ENCODE measurements at places on chromosomes 1 and 21.
A peak's percentile ranks its signal among the peaks of the same experiment; 100 is the strongest.

GRCh38 chr1:26282401-26282918 is 2.6 kb downstream of the SH3BGRL3 start:
- H3K36me3 ChIP-seq = peaks cover 10% of the 10 kb centered on the region
- H3K27ac ChIP-seq = peak overlapping the region; percentile 78
- peak overlapping the region; percentile 51 for H3K4me3 ChIP-seq
- H3K27me3 ChIP-seq = no peaks in the 10 kb centered on the region

DNA sequence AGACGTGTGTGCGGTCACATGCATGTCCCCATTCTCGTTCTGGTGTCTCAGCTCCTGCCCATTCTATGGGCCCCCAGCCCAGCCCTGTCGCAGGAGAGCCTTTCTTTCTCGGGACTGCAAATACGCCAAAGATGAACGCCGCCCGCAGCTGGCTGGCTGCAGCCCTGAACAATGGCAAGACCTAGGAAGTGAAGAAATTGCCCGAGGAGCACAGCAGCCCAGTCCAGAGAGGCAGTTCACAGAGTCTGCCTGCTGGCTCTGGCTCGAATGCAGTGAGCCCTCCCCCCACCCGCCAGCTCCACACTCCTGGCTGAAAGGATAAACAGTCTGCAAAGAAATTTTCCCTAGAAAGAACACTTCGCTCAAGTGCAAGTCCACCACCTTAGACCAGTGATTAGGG is 23.3 kb downstream of the PAX7 start:
- H3K36me3 ChIP-seq = no peaks in the 10 kb centered on the region
- H3K4me1 ChIP-seq = no peaks in the 10 kb centered on the region
- no peak overlapping the region for H3K27ac ChIP-seq
- H3K27me3 ChIP-seq = peaks cover 27% of the 10 kb centered on the region

- no peaks in the 10 kb centered on the region for H3K27me3 ChIP-seq
- no peak overlapping the region for H3K4me3 ChIP-seq
- DNase-seq = no peak
- H3K27ac ChIP-seq = no peak overlapping the region
- H3K4me1 ChIP-seq = peaks cover 21% of the 10 kb centered on the region
Measured at GRCh38 chr1:154614247-154614646, 6.3 kb upstream of the ADAR start.

DNA sequence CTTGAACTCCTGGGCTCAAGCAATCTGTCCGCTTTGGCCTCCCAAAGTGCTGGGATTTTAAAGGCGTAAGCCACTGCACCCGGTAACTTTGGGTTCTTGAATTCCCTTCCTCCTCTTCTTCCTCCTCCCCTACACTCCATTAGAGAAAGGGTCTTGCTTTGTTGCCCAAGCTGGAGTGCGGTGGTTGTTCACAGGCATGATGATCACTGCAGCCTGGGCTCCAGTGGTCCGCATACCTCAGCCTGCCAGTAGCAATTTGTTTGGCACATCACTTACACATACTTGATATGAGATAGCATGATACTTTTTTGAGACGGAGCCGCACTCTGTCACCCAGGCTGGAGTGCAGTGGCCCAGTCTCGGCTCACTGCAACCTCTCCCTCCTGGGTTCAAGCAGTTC is 2.2 kb downstream of the DEGS1 start:
- H3K36me3 ChIP-seq = peaks cover 9% of the 10 kb centered on the region
- H3K27me3 ChIP-seq = no peaks in the 10 kb centered on the region
- peak overlapping the region; percentile 98 for H3K27ac ChIP-seq
- DNase-seq = no peak
- peaks cover 42% of the 10 kb centered on the region for H3K4me1 ChIP-seq

DNA sequence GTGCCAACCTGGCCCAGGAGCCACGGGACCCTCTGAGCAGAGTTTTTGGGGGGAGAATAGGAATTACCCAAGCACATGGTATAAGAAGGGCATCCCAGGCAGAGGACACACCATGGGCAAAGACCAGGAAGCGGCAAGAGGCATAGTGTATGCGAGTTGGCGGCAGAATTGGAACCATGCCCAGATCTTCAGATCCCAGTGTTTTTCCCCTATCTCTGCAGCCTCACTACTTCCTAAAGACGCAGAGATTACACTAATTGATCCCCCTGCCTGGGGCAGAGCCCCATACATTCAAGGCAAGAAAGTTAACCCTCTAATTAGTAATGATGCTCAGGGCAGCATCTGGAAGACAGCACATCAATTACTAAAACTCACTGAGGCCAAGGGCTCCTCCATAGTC is 48.2 kb downstream of the SYT2 start:
- H3K27me3 ChIP-seq = peaks cover 19% of the 10 kb centered on the region
- no peaks in the 10 kb centered on the region for H3K36me3 ChIP-seq
- DNase-seq = no peak
- no peak overlapping the region for H3K4me3 ChIP-seq
- H3K4me1 ChIP-seq = no peaks in the 10 kb centered on the region

DNA sequence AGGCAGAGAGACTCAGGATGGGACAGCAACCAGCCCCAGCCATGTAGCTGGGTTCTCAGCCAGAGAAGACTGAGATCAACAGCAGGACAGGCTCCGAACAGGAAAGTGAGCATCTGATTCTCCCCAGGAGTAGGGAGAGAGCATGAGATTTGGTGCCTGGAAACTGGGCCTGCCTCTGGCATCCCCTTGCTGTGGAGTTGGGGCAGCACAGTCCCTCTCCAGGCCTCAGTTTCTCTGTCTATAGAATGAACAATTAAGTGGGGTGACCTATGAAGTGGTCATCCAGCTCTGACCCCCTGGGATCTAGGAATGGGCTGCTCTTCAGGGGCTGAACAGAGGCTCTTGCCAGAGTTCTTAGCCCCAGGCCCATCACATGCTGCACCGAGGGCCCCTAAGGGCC is 55.6 kb downstream of the KLHDC7A start:
- H3K27ac ChIP-seq = no peak overlapping the region
- H3K4me1 ChIP-seq = no peaks in the 10 kb centered on the region
- H3K4me3 ChIP-seq = no peak overlapping the region
- H3K27me3 ChIP-seq = peaks cover 8% of the 10 kb centered on the region
- DNase-seq = no peak
- H3K36me3 ChIP-seq = no peaks in the 10 kb centered on the region

- DNase-seq = no peak
- H3K27ac ChIP-seq = no peak overlapping the region
- no peaks in the 10 kb centered on the region for H3K36me3 ChIP-seq
Measured at GRCh38 chr1:47433037-47433421, 4.8 kb upstream of the FOXD2 start.

GRCh38 chr1:29317063-29317915 is 81.0 kb downstream of the PTPRU start:
- no peaks in the 10 kb centered on the region for H3K4me1 ChIP-seq
- no peaks in the 10 kb centered on the region for H3K36me3 ChIP-seq
- H3K27ac ChIP-seq = no peak overlapping the region
- no peak overlapping the region for H3K4me3 ChIP-seq
- H3K27me3 ChIP-seq = no peaks in the 10 kb centered on the region

GRCh38 chr1:207051191-207051943 is at the start of gene YOD1:
YOD1 (minus strand) TSS chr1:207051208; CDS start chr1:207051030, 178 bp downstream.
- no peak for DNase-seq
- H3K4me3 ChIP-seq = peak within 1 kb of the TSS; percentile 97
- peak within 1 kb of the TSS; percentile 95 for H3K27ac ChIP-seq
- H3K27me3 ChIP-seq = no peaks in the 10 kb centered on the region

GRCh38 chr21:37784591-37785318 is 131.5 kb downstream of the KCNJ6 start:
- peaks cover 6% of the 10 kb centered on the region for H3K27me3 ChIP-seq
- peaks cover 1% of the 10 kb centered on the region for H3K36me3 ChIP-seq
- H3K27ac ChIP-seq = no peak overlapping the region
- no peak for DNase-seq

- H3K27me3 ChIP-seq = no peaks in the 10 kb centered on the region
- H3K36me3 ChIP-seq = peaks cover 21% of the 10 kb centered on the region
- peak overlapping the region; percentile 65 for H3K27ac ChIP-seq
Measured at GRCh38 chr1:8410791-8411190, 92.9 kb downstream of the SLC45A1 start.

GRCh38 chr21:19523746-19524145 is 1120.2 kb upstream of the TMPRSS15 start:
- H3K27ac ChIP-seq = no peak overlapping the region
- H3K36me3 ChIP-seq = no peaks in the 10 kb centered on the region
- no peaks in the 10 kb centered on the region for H3K27me3 ChIP-seq

- peaks cover 39% of the 10 kb centered on the region for H3K4me1 ChIP-seq
- H3K4me3 ChIP-seq = no peak overlapping the region
- no peak for DNase-seq
- peaks cover 24% of the 10 kb centered on the region for H3K36me3 ChIP-seq
- no peaks in the 10 kb centered on the region for H3K27me3 ChIP-seq
Measured at GRCh38 chr1:15969321-15969880, 6.5 kb downstream of the ZBTB17 start.

- no peak for DNase-seq
- H3K36me3 ChIP-seq = peaks cover 4% of the 10 kb centered on the region
- no peaks in the 10 kb centered on the region for H3K4me1 ChIP-seq
- no peak overlapping the region for H3K27ac ChIP-seq
- no peaks in the 10 kb centered on the region for H3K27me3 ChIP-seq
- H3K4me3 ChIP-seq = no peak overlapping the region
Measured at GRCh38 chr1:220966881-220967611, 87.8 kb downstream of the HLX start.

DNA sequence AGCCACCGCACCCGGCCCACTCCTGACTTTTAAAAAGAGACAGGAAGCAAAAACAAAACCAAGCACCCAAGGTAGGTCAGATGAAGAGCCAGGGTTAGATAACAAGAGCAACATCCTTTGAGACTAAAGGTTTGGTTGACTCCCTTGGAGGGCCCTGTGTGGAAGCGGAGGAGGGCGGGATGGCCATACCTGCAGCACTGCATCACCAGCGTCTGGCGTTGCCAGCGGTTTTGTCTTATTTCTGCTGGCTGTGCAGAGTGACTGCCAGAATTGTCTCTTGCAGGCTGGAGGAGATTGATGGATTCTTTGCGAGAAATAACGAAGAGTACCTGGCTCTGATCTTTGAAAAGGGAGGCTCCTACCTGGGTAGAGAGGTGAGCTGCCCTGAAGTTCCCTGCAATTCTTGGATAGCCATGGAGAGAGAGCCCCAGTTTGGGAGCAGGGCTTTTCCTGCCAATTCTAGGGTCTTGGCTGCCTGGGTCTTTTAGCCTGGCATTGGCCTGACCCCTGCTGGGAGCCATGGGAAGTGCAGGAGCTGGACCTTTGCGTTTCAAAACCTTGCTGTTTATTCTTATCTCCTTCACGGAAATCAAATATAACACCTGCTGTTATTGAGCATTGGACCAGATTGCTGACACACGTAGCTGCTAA is 24.0 kb downstream of the QSOX1 start:
- no peaks in the 10 kb centered on the region for H3K4me1 ChIP-seq
- no peaks in the 10 kb centered on the region for H3K27me3 ChIP-seq
- no peaks in the 10 kb centered on the region for H3K36me3 ChIP-seq
- H3K27ac ChIP-seq = no peak overlapping the region
- DNase-seq = peak; percentile 71

GRCh38 chr21:42452401-42453223 is 43.4 kb downstream of the RSPH1 start:
- peaks cover 4% of the 10 kb centered on the region for H3K27me3 ChIP-seq
- H3K36me3 ChIP-seq = no peaks in the 10 kb centered on the region
- DNase-seq = no peak
- H3K4me3 ChIP-seq = no peak overlapping the region
- H3K4me1 ChIP-seq = peaks cover 6% of the 10 kb centered on the region

DNA sequence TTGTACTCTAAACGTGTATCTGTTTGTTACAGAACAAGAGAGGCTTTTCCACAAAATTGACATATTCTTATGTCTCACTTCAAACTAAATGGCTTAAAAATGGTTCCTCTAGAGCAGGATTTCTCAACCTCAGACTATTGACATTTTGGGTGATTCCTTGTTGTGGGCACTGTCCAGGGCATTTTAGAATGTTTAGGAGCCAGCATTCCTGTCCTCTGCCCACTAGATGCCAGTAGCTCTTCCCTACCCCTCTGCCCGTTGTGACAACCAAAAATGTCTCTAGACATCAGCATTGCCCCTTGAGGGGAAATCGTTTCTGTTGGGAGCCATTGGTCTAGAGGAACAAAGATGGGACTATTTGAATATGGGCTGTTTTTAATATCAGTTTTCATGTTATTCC is 17.3 kb downstream of the SMAP2 start:
- peaks cover 66% of the 10 kb centered on the region for H3K4me1 ChIP-seq
- no peaks in the 10 kb centered on the region for H3K27me3 ChIP-seq
- peak overlapping the region; percentile 33 for H3K4me3 ChIP-seq
- no peak for DNase-seq
- peaks cover 31% of the 10 kb centered on the region for H3K36me3 ChIP-seq
- H3K27ac ChIP-seq = peak overlapping the region; percentile 100

GRCh38 chr1:184376369-184376768 is 10.5 kb upstream of the C1orf21 start:
- peaks cover 7% of the 10 kb centered on the region for H3K27me3 ChIP-seq
- no peaks in the 10 kb centered on the region for H3K36me3 ChIP-seq
- H3K4me3 ChIP-seq = no peak overlapping the region
- no peaks in the 10 kb centered on the region for H3K4me1 ChIP-seq

DNA sequence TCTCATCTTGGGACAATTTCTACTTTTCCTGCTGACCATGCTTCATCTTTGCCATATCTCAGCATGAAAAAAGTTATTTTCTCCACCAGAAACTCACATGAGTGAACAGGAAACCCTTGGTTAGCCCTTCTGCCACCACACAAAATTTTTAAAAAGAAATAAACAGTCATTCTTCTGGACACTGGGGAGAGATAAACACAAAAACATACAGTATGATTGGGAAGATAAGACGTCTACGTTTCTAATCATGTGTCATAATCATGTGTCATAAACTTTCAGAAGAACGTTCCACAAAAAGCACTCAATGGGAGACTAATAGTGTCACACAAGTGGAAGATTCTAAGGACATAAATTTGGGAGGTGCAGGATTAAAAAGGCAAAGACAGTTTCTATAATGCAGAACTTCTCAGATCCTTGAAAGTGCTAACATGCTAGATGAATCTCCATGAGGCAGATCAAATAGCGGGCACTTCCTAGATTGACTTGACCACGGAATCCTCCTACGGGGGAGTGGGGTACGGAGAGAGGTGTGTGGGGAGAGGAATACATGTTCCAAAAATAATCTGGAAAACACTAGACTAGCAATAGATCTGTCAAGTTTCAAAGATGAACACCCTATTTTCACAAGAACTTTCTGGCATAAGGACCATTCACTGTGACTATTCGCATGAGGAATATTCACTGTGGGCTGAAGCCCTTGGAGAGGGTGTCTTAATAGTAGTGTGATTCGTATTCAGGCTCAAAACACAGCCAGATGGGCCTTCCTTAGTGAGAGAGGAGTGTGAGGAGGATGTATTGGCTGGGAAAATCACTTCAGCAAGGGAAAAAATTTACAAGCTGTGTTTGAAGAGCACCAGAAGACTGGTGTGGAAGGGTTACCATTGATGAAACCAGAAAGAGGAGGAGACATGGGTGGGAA is 206.7 kb downstream of the SETD4 start:
- H3K27ac ChIP-seq = no peak overlapping the region
- peaks cover 23% of the 10 kb centered on the region for H3K27me3 ChIP-seq
- H3K4me3 ChIP-seq = no peak overlapping the region
- H3K36me3 ChIP-seq = no peaks in the 10 kb centered on the region
- DNase-seq = no peak
- H3K4me1 ChIP-seq = no peaks in the 10 kb centered on the region

GRCh38 chr1:240152611-240153297 is 61.1 kb downstream of the FMN2 start:
- H3K4me1 ChIP-seq = no peaks in the 10 kb centered on the region
- DNase-seq = no peak
- H3K4me3 ChIP-seq = no peak overlapping the region
- no peak overlapping the region for H3K27ac ChIP-seq
- H3K36me3 ChIP-seq = no peaks in the 10 kb centered on the region
